ENCODE measurements at places on chromosomes 2 and 18.

DNA sequence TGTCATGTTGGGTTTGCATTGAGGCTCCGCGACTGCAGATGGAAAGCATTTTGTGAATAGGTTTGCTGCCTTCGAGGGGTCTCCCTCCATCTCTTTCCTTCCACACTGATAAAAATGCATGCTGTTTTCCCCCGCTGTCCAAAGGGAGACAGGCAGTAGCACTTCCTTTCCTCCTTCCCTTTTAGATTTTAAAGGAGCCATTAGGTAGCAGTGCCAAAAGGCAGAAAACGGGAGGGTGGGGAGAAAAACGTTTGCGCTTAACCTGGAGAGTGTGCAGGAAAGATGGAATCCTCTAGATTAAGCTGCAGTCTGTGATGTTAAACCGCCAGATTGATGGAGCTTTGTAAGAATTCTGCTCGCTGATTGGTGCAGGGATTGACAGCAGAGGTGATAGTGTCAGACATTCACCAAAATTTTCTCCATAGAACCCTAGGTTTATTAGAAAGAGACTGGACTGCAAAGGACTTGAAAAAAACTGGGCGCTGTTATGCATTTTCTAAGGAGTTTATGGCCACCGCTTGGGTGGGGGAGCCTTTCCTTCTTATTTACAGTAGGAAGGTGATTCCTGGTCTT, 688 bp downstream of the MAPRE2 start:
- no peak for DNase-seq

DNA sequence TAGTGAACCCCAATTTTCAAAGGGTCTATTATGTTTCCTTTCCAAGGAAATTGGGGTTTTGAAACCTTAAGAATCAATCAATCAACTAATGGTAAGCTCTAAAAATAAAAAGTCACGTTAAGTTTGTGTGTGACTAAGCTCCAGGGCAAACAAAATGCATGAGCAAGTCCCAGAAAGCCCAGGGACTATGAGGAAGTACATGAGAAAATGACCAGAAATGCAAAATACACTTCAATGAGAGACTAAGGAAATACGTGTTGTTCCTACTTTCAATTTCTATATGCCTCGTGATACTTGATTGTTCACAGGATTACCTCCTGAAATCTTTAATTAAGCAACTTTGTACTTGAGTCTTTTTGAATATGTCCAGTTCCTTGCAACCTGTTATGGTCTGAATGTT, 684.4 kb upstream of the SYT4 start:
- DNase-seq = no peak

- DNase-seq = no peak
Measured at GRCh38 chr18:45139478-45139877, 458.8 kb downstream of the SETBP1 start.

- peak; percentile 16 for DNase-seq
Measured at GRCh38 chr2:28716265-28716865, 35.3 kb upstream of the PPP1CB start.

DNA sequence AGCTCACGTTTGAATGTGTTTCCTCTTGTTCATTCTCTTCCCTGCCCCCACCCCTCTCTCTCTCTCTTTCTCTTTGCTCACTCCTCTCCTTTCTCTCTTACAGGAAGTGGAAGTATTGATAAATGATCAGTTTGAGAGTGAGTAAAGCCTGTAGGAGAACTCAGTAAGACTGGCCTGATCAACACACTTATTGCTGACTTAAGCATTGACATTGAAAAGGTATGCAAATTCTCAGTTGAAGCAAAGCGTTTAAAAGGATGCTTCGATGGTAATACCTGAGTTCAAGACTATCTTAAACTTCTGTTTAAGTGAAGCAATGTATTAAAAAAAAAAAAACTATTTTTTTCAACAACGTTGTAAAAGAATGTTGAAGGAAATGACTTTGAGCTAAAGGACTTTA, 115.7 kb upstream of the DDX18 start:
- no peak for DNase-seq

DNA sequence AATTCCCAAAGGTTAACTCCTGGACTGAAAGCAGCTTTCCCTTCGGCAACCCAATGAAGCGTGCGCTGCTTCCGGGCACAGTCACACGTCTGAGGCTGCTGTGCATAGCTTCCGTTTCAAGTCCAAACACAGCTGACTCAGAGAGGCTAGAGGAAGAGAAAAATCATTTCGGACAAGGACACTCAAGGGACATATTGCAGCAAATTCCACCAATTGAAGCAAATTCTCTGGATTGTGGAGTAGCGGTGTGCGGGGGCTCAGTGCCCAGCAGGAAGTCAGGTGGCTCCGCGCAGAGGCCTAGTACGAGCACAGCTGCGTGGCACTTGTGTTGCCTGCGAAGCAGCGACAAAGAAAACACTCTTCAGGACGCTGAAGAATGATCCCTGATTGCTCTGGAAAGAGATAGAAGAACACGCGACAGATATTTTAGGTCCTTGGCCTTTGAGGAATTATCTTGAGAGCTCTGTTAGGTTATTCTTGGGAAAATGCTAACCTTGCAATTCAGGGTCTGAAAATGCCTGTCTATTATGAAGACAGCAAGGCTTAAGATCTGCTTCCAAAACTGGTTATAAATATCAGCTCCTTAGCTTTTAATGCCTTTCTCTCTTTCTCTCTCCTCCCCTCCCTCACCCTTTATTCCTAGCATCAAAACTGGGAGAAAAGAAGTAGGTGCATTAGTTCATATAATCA, 352.6 kb upstream of the DLGAP1 start:
- no peak for DNase-seq
